ENCODE measurements at places on chromosomes 13 and 19.

- no peak for DNase-seq
These were observed 50.4 kb downstream of the GPR12 start for GRCh38 chr13:26710166-26710565.

DNA sequence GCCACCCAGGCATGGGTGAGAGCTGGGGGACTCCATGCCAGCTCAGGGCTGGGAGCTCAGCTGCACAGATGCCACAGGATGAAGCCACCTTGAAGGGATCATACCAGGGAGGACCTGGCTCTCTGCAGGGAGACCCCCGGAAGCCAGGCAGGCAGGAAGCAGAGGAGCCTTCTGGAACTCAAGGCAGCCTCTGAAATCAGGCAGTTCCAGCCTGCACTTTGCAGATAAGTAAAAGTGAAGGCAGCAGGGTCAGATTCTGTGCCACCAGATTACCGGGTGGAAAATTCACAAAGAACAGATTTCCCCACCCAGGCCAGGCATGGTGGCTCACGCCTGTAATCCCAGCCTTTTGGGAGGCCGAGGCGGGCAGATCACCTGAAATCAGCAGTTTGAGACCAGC is 2.5 kb downstream of the TMEM259 start:
- no peak for DNase-seq

- DNase-seq: no peak
These were observed 24.1 kb downstream of the SPC24 start for GRCh38 chr19:11131471-11131870.

DNA sequence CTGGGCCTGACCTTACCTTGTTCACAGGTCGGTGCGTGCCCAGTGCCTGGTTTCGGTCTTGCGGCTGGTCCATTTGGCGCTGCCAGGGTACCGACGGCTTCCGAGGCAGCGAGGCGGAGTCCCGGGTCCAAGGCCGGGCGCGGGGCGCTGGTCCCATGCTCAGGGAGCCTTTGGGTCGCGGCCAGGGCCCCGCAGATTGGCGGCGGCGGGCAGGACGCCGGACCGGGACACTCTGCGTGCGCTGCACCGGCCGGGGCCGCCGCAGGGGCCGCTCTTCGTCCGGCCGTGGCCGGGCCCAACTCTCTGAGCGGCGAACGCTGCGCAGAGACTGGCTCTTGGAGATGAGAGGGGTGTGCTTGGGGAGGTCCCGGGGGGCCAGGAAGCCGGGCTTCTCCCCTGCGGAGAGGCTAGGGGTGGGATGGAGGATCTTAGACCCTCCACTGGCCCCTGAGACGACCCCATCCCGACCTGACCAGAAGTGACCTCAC is 3.4 kb upstream of the WIZ start:
- DNase-seq: no peak

DNA sequence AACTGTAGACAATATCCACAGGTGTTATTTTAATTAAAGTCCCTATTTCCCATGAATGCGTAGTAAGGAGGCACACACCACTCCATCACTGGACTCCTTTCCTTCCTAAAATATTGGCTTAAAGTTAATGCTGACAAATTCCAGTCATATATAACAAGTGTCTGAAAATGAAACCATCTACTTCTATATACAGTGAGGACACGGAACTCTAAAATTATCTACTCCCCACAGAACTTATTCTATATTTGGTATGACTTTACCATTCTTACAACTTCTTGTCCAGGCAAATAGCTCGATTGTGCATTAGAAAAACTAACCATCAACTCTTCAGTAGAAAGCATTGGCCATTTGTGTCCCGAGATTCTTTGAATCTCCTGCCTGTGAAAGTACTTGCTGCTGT is 1560.2 kb downstream of the EFNB2 start:
- DNase-seq: no peak

DNA sequence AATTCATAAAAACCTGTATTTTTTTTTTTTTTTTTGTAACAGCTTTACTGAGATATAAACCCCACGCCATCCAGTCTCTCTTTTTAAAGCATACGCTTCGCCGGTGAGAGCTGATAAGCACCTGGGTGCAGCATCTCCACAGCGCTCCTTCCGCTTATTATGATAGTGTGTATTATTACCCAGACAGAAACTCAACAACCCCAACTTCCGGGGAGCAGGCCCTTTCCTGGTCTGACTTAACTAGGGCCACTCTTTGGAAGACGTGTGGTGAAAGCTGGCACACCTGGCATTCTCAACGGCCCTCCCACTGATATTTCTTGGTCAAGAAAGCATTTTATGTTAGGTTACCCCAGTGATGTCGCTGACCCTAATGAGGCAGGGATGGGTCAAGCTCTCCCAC is 51.4 kb upstream of the SLC15A1 start:
- no peak for DNase-seq

GRCh38 chr13:73551736-73552135 is 492.9 kb downstream of the KLF5 start:
- DNase-seq: no peak

All from RWPE1 (cell line).